Naive B cell (primary cell): ENCODE measurements at places on chromosomes 12 and 14.
A peak's percentile ranks its signal among the peaks of the same experiment; 100 is the strongest.

DNA sequence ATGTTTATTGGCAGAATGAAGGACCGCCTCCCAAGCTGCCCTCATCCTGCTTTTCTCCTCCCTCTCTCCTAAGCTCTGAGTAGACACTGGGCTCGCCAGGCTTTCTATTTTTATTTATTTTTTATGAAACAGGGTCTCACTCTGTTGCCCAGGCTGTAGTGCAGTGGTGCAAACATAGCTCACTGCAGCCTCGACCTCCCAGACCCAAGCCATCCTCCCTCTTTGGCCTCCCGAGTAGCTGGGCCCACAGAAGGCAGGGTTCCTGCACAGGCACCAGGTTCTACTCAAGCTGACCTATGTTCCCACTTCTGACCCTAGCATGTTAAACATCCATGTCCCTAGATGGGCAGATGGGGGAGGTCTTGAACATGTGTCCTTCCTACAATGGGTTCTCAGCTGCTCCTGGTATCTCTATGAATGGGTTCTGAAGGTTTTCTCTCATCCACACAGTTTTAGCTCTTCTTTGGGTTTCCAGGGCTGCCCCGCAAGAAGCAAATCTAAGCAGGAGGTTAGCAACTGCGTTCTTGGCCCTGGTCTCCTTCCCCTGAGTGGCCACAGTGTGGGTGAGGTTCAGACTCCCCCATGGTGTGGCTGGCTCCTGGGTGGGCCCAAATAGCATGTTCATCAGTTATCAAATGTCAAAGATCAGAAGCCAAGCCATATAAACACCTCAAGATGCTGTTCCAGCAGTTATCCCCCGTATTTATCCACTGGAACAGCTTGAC is 167.3 kb downstream of the ZFP36L1 start:
- DNase-seq: no peak

DNA sequence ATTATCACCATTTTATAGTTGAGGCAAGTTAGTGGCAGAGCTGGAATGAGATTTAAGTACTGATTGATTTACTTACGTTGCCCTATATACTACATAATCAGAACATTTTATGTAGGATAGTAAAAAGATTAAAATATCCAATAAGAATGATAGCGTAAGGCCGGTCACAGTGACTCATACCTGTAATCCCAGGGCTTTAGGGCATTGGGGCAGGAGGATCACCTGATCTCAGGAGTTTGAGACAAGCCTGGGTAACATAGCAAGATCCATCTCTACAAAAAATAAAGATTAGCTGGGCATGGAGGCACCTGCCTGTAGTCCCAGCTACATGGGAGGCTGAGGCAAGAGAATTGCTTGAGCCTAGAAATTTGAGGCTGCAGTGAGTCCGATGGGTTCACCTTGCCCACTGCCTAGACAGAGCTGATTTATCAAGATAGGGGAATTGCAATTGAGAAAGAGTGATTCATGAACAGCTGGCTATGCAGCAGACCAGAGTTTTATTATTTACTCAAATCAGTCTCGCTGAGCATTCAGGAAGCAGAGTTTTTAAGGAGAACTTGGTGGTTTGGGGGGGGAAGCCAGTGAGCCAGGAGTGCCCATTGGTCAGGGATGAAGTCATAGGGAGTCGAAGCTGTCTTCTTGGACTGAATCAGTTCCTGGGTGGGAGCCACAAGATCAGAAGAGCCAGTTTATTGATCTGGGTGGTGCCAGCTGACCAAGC is 24.7 kb upstream of the SGPP1 start:
- no peak for DNase-seq

DNA sequence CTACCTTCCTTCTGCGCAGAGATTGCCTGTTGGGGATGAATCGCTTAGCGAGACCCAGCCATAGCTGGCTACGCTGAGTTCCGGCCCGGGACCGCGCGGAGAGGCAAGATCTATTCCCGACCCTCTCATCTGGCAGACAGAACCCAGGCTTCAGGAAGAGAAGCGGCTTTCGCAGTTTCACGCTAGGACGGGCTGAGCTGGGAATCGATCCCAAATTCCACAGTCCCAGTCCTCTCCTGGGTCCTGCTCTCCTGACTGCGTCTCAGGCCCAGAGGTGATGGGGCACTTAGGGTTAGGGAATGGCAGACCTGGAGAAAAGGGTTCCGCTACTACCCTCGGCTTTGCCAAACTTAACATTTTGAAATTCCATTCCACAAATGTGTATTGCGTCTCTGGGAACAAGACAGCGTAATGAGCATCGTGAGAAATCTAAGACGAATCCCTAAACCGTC is 2.8 kb downstream of the PTPN21 start:
- no peak for DNase-seq

GRCh38 chr14:54219261-54220070 is 177.3 kb upstream of the CDKN3 start:
- DNase-seq: no peak

GRCh38 chr12:10069976-10070375 is 28.8 kb downstream of the CLEC1A start:
- no peak for DNase-seq

DNA sequence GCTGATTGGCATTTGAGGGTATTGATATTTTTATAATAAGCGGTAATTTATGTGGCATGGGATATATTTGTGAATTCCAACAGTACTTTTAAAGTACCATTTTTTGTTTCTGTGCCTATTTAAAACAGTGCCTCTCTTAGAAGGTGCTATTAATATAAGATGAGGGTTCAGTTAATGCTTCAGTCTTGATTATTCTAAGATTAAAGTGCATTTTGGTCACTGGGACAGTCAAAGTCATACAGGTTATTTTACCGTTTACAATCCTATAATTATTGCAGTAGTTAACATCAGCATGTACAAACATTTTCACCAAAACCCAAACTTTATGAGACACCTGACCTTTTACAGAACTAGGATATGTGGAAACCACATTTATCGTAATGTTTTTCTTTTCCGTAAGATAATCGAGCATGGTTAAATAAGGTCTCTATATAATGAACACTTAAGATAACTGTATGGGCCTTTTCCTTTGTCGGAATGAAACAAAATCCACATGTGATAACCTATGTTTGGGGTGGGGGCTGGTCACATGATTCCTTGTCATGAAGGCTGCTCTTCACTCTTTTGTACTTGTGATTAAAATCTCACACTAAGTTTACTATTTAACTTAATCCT is 37.7 kb upstream of the DNM1L start:
- no peak for DNase-seq

DNA sequence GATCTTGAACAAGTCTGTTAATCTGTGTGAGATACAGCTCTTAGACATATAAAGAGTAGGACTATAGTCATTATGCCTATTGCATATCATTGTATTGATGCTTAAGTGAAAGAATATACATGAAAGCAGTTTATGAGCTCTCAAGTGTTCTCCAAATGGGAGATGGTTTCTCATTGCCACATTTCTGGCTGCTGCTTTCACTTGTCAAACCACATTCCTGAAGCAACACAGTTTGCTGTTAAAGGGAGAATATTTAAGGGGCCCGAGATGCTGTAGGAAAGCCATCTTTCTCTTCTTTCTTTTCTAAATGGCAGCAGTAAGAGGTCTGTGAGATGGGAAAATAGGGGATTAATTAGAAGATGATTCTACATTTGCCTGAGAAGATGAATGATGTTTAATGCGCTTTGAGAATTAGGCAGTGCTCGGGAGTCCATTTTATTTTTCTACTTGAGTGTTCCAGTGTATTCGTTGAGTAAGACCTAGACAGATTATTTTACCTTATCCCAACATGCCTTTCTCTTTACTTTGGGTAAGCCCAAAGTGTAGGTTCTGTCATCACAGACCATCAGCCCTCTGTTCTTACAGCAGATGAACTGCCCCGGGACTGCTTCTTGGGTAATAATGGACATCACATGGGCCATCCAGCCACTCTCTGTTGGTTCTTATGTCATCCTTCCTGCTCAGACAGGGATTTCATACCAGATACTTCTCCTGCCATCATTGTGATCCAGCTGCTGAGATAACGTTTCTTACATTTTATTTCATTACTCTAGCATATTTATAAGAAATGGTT is 35.6 kb downstream of the ANO4 start:
- DNase-seq: no peak

DNA sequence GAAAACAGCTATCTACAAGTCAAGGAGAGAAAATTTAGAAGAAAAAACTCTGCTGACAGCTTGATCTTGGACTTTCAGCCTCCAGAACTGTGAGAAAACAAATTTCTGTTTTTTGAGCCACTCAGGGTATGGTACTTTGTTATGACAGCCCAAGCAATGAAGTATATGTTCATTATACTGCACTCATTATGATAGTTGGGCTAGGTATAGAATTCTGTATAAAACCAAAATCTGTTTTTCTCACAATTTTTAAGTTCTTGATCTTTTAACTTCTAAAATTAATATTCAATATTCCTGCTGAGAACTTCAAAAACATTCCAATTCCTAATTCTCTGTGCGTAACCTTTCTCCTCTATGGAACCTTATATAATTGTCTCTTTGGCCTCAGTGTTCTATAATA is 200.8 kb downstream of the SLC5A8 start:
- no peak for DNase-seq

DNA sequence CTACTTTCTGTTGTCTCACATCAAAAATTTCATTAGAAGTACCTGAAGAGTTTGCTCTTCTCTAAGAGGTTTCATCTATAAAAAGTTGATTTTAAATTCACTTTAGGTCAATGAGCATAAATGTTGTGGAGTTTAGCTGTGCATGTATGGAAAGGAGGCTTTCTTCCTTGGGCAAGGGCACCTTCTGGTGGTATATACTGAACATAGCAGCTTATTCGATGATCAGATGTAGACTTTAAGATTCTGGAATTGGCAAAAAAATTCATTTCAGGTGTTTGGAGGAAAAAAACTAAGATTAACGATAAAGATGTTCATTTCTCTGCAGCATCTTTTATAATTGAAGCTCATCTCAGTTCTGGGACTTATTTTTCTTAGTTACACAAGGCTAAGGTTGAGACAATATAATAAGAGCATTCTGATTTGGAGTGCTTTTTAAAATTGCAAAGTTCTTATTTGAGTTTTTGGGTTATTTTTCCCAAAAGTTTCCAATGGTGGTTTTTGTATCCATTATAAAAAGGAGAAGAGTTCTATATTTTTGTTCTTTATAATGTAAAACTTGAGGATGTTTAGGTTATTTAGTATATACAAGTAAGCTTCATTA is 46.8 kb downstream of the TMEM117 start:
- peak; percentile 35 for DNase-seq

DNA sequence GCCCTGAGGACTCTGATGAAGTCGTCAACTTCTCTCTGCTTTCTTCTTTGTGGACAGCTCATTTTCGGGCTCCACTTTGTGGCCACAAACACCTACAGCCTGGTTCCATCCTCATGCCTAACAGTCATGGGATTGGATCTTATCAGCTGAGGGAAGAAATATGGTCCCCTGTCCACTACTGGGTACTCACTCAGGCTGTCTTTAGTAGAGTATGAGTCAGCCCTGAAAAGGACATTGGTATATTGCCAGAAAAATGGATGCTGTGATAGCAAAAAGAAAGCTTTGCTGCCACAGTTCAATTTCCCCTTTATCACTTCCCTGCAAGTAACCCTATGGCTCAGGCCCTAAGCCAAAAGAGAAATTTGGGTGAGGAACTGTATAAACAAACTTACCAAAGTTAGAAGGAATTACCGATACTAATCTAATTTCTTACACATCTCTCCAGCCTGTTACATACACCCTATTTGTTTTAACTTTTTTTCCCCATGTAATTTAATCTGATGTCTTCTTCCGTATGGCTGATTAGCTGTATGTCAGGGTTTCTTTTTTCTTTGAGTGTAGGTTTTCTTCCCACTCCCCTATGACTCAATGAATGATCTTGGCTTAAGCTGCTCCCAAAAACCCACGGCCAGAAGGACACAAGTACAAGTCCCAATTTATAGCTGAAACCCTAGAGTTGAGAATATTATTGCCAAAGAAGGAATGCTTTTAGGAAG is 29.1 kb downstream of the MTHFD1 start:
- no peak for DNase-seq

DNA sequence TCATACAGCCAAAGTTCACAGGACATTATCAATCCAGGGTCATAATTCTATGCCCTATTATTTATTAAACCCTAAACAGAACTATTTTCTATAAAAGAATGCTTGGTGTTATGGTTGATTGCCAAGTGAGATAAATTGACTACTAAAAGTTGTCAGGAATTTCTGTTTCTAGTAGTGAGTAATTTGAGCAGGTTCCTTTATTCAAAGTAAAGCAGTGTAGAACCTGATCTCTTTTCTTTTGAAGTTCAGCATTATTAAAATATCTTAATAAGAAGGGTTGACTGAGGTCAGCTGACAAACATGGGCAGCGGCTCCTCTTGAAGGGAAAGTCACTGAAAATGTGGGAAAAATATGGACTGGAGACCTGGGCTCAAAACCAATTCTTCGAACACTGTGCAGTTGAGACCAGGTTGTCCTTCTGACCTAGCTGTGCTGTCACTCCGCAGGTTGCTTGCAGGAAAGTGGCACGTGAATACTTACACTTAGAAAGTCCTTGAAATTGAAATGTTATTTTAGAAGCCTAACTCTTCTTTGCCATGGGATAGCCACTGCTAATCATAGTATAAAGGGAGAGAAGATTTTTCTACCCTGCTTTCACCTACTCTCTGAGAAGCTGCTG is 141.0 kb downstream of the RASSF9 start:
- no peak for DNase-seq

- DNase-seq: no peak
These were observed 266.4 kb downstream of the NAV3 start for GRCh38 chr12:78096909-78097597.

DNA sequence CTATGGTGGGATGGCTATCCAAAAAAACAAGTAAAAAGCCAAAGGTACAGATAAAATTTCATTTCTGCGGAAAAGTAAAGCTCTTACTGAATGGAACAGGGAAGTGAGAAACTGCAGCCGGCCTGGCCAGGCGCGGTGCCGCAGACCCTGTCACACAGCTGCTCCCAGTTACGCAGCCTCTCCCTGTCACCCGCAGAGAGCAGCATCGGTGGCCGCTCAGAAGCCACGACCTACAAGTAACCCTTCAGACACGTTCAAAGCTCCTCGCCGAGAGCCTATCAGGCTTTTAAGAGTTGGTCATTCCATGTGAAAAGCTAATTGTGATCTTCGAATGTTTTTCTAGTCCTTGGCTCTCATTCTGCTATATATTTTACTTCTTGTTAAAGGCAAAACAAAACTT is 11.0 kb upstream of the ANKLE2 start:
- DNase-seq: peak; percentile 76

GRCh38 chr12:25701290-25701689 is 148.2 kb upstream of the LMNTD1 start:
- no peak for DNase-seq

DNA sequence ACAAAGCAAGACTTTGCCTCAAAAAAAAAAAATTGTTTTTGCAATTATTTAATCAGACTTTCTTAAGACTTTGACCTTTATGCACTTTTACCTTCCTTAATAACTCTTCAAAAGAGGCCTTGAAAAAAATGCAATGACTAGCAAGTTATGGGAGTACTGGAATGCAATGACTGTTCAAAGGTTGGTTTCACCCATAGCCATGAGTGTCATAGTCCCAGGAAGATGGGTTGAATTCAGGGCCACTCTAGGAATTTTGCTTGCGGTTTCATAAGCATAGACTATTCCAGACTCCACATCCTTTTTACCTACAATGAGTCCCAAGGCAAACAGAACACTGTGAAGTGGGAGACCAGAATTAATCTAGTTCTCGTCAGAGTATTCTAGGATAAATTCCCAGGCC is 29.4 kb upstream of the DENND5B start:
- no peak for DNase-seq

- DNase-seq: no peak
These were observed 116.1 kb upstream of the NUDT4 start for GRCh38 chr12:93261505-93262094.

- no peak for DNase-seq
These were observed 625.5 kb downstream of the DIO2 start for GRCh38 chr14:79585845-79586244.

GRCh38 chr14:77004711-77005460 is 23.6 kb downstream of the IRF2BPL start:
- no peak for DNase-seq
